ENCODE measurements at places on chromosomes 16 and 17.

DNA sequence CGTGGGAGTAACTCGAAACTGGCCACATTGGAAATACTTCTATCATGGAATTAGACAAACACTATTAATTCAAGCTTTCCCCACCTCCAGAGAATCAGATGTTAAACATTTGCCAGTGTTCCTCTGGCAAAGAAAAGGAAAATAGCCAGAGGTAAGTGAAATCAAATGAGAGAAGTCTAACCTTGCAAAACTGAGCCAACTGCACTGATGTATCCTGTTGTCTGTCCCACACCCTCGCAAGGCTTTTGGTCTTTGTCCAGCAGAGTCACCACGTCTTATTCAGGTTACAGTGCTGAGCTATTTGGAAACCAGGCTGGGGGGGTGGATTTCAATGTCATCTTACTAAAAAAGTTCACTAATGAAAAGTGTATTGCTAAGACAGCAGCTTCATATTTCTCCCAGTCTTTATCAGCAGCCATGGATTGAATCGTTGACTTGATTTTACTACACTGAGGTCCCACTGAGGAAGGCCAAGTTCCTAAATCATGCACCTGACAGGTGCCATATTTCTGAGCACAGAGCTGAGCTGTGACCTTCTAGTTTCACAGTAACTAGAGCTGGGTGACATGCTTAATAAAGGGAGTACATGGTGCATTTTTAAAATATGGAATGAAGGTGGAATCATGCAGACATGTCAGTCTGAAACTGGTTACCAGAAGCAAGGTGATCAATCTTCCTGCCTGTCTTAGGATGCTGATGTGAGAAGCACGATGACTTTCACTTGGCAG lies 85.2 kb upstream of the HSBP1 start:
- no peak for DNase-seq

- DNase-seq, result no peak
Measured at GRCh38 chr16:9481747-9482730, 390.6 kb downstream of the HAPSTR1 start.

- no peak for DNase-seq
Measured at GRCh38 chr17:49548506-49549310, 27.0 kb upstream of the NXPH3 start.

- DNase-seq, result no peak
Measured at GRCh38 chr16:24991349-24991748, 23.8 kb downstream of the ARHGAP17 start.

- no peak for DNase-seq
Measured at GRCh38 chr17:4950075-4950745, 709 bp upstream of the ENO3 start.

DNA sequence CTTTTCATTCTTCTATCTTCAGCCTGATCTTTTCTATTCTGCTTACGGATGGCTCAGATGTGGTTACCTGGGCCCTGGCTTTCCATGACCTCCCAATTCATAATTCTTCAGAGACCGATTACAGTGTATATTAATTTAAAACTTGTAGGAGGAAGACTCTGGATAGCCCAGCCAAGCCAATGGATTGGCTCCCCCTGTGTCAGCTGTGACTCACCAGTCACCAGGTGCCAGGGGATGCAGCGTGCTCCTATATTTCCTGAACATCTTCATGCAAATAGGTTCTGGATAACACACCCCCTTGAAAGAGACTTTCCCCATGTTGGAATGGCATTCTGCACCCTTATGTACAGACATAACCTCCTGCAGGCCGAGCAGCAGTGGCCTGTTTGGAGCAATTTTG lies 208.3 kb upstream of the WSCD1 start:
- no peak for DNase-seq

GRCh38 chr17:16083223-16083622 lies 83.6 kb downstream of the TTC19 start:
- no peak for DNase-seq

DNA sequence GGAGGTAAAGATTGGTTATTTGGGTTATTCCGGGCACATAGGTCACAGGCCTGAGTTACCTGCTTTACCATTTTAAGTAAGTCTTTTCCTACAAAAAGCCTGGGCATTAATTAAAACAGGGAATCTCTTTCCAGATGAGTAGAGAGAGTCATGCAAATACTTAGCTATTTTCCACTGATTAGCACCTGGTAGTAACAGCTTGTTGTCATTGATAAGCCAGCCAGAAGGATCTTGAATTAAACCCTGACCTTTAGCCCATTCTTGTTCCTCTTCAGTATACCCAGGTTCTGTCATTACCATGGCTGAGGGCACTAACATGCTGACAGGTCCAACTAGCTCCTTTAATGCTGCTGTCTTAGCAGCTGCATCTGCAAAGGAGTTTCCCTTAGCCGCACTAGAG lies 44.4 kb upstream of the ARL4D start:
- no peak for DNase-seq

DNA sequence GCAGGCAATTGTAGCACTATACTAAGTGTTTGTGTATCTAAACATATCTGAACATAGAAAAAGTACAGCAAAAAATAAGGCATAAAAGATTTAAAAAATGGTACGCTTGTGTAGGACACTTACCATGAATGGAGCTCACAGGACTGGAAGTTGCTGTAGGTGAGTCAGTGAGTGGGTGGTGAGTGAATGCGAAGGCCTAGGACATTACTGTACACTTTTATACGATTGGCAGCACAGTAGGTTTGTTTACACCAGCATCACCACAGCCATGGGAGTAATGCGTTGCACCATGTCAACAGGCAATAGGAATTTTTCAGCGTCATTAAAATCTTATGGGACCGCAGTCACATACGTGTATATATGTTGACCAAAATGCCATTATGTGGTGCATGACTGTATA lies 45.6 kb downstream of the DNAH9 start:
- no peak for DNase-seq

- DNase-seq, result no peak
Measured at GRCh38 chr16:48526058-48526957, 83.7 kb downstream of the N4BP1 start.

- no peak for DNase-seq
Measured at GRCh38 chr16:79164388-79164995, 436.0 kb downstream of the MAF start.

DNA sequence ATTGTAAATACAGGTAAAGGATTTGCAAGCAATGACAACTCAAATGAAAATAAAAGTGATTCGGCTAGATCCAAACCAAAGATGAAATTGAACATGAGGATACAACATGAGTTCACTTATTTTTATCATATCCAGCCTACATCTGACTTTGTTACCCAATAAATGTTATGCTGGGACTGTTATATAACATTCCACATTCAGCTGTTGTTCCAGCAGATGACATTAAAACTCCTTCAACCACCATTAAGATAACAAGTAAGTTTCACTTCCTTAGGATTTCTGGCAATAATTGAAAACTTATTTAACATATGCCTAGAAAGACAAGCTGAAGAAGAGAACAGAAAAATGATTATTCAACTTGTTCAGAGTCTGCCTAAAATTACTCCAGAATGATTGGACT lies 729.4 kb downstream of the CDH11 start:
- no peak for DNase-seq

DNA sequence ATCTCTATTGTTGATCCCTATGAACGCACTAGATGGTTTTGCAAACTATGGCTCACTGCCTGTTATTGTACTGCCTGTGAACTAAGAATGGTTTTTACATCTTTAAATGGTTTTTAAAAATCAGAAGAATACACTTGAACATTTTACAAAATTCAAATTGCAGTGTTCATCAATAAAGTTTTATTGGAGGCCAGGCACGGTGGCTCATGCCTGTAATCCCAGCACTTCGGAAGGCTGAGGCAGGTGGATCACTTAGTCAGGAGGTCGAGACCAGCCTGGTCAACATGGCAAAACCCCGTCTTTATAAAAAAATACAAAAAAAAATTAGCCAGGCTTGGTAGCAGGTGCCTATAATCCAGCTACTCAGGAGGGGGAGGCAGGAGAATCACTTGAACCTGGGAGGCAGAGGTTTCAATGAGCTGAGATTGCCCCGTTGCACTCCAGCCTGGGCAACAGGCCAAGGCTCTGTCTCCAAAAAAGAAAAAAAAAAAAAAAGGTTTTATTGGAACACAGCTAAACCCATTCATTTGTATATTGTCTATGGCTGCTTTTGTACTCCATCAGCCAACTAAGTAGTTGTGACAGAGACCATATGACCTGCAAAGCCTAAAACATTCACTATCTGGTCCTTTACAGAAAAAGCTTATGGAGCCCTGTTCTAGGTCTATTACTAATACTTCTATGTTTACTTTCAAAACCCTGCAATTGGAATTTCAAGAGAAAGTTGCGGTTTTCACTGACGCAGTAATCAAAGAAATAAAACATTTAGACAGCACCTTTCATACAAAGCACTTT lies 18.9 kb downstream of the IKZF3 start:
- no peak for DNase-seq

DNA sequence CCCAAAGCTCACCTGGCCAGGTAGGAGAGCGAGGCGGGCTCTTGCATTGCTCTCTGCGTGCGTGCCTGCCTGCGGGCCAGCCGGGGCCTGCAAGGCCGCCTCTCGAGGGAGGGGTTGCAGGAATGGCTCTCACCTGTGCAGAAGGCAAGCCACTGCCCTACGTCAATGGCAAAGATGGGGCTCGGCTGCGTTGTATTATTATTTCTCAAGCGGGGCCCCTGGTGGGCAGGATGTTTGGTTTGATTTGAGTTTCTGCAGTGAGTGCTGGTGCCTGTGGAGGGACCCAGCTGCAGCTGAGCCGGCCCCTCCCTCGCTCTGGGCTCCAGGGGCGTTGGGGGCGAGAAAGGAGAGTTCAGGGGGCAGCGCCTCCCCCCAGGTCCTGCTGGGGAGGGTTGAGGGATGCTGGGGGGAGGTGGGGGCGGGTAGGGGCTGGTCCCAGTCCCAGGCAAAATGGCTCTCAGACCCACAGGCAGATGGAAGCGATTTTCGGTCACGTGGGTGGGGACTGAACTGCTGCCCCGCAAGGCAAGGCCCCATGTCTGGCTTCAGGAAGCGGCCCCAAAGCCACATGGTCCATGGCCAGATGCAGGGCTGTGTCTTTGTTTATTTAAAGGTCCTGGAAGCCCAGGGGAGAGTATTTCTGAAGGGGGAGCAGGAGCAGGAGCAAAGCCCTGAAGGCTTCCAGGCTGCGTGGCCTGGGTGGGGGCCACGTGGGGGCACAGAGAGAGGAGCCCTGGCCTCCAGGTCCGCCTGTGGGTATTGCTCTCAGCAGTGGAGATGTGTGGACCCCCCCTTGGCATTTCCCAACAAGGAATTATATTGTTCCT lies 338.8 kb downstream of the SEC14L1 start:
- no peak for DNase-seq

- DNase-seq, result peak; percentile 40
Measured at GRCh38 chr17:76452660-76453430, at the start of gene UBE2O. Gene UBE2O (minus strand): TSS chr17:76453152. CDS start chr17:76453141, 11 bp downstream.

DNA sequence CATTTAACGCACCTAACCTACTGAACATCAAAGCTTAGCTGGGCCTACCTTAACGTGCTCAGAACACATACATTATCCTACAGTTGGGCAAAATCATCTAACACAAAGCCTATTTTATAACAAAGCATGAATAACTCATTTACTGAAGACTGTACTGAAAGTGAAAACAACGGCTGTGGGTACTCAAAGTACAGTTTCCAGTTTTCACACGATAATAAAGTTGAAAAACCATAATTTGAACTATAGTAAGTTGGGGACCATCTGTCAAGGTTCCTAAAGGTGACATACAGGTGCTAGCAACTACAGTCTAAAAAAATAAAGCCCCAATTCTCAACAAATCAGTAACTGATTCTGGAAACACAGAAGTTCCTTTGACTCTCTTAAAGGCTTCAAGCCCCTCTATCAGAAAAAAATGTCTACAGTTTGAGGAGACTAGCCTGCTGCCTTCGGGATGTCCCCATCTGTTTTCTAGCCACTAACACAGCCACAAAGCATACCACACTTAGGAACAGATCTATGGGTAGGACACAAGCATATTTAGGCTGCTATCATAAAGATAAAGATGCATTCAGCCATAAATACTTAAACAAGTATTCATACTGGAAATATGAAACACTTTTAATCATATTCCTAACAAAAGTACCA lies 71.3 kb downstream of the KANSL1 start:
- DNase-seq, result no peak

- no peak for DNase-seq
Measured at GRCh38 chr16:4937782-4938682, 1.1 kb upstream of the PPL start.

GRCh38 chr17:3732210-3732621 lies 8.5 kb downstream of the HASPIN start:
- no peak for DNase-seq

DNA sequence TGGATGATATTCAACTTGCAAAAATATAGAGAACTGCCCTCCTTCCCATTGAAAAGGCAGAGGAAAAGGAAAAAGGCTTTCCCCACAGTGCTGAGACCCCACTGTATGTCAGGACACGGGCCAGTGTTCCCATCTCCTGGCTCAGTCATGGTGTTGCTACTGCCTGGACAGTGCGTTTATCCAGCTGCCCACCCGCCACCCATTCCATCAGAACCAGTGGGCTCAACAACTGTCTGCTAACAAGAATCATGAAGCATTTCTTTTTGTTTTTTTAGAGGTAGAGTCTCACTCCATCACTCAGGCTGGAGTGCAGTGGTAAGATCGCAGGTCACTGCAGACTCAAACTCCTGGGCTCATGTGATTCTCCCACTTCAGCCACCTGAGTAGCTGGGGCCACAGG lies 11.3 kb downstream of the FBXO31 start:
- no peak for DNase-seq

GRCh38 chr17:68522266-68522665 lies 10.0 kb downstream of the PRKAR1A start:
- DNase-seq, result no peak

DNA sequence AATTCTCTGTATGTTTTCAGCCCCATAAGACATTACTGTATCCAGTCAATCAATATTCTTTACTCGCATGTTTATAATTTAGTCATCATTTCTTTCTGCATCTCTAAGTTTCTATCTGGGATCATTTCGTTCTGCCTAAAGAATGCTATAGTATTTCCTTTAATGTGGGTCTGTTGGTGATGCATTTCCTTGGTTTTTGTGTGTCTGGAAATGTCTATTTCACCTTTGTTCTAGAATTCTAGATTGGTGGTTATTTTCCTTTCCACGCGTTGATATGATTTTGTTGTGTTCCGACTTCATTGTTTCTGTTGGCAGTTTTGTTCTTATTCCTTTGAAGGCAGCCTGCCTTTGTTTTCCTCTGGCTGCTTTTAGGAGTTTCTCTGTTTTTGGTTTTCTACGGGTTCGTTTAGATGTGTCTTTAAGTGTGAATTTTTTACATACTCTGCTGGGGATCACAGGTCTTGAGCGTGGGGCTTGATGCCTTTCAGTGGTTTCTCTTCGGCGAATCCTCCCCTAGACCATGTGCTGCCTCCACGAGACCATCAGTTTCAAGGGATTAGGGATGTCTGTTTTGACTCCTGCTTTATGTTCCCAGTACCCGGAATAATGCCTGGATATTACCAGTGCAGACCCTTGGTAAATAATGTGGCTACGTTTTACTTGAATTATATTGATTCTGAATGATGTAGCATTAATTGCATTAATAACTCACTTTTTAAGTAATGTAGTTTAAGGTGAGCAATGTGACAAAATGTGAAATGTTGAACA lies 23.5 kb downstream of the POLR3E start:
- DNase-seq, result no peak

DNA sequence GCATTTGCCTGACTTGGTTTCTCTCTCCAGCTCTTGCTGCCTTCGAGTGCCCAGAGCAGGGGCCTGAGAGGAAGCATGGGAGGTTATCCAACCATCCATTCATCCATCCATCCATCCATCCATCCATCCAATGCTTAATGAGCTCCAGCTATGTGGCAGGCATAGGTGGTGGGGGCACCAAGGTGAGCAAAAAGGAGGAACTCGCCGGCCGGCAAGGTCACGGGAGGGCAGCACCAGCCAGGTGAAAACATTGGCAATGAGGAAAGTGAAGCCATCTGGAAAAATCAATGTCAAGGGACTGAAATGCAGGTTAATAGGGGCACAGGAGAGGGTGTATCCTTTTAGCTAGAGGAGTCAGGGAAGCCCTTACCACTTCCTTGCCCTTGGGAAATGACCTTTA lies 18.2 kb upstream of the DOK4 start:
- DNase-seq, result no peak

Data from fibroblast of skin of left biceps (primary cell).